ENCODE measurements at places on chromosomes 7 and 10.

GRCh38 chr7:138907850-138908249 is 73.3 kb downstream of the KIAA1549 start:
- H3K4me3 ChIP-seq: no peak overlapping the region
- H3K36me3 ChIP-seq: no peaks in the 10 kb centered on the region
- H3K27me3 ChIP-seq: no peaks in the 10 kb centered on the region
- H3K27ac ChIP-seq: no peak overlapping the region
- no peak for DNase-seq

GRCh38 chr10:48703531-48704122 is 19.0 kb downstream of the WDFY4 start:
- peaks cover 2% of the 10 kb centered on the region for H3K36me3 ChIP-seq
- H3K4me1 ChIP-seq: peaks cover 85% of the 10 kb centered on the region
- H3K27ac ChIP-seq: peak overlapping the region; percentile 63
- no peak overlapping the region for H3K4me3 ChIP-seq
- DNase-seq: no peak

GRCh38 chr10:130661419-130661818 is 525.2 kb downstream of the GLRX3 start:
- no peaks in the 10 kb centered on the region for H3K27me3 ChIP-seq
- no peak overlapping the region for H3K27ac ChIP-seq
- H3K4me1 ChIP-seq: no peaks in the 10 kb centered on the region
- no peak overlapping the region for H3K4me3 ChIP-seq
- no peaks in the 10 kb centered on the region for H3K36me3 ChIP-seq
- no peak for DNase-seq

DNA sequence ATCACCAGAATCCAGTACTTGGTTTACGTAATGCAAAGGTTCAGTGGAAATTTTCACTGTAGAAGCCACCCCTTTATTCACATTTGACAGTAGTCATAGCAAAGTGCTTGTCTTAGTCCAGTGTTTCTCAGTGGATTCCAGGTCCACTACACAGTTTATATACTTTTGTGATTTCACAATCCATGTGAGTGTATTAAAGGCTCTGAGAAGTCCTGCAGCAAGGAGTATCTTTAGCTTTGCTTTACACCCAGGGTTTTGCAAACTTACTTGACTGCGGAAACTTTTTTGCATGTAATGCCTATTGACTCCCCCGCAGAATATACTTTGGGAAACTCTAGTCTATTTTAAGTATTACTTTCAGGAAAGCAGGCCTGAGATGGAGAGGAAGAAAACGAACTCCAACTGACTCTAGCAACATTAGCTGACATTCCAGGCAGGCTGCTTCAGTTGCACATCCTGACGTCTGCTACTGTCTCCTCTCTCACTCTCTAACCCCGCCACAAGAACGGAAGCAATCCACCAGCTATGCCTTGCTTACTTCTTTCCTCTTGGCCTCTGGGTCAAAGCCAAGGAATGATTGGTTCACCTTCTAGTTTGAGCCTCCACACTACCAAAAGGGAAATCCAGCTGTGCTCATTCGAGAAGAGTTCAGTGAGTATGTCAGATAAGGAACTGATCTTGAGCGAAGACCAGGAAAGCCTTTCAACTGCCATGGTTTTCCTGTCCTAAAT is 6.2 kb downstream of the PLXNA4 start:
- DNase-seq: no peak
- peaks cover 20% of the 10 kb centered on the region for H3K27me3 ChIP-seq
- no peaks in the 10 kb centered on the region for H3K4me1 ChIP-seq

- H3K36me3 ChIP-seq: no peaks in the 10 kb centered on the region
- no peak for DNase-seq
- no peaks in the 10 kb centered on the region for H3K27me3 ChIP-seq
- H3K4me1 ChIP-seq: no peaks in the 10 kb centered on the region
These were observed 263.0 kb downstream of the BAMBI start for GRCh38 chr10:28940158-28940888.

DNA sequence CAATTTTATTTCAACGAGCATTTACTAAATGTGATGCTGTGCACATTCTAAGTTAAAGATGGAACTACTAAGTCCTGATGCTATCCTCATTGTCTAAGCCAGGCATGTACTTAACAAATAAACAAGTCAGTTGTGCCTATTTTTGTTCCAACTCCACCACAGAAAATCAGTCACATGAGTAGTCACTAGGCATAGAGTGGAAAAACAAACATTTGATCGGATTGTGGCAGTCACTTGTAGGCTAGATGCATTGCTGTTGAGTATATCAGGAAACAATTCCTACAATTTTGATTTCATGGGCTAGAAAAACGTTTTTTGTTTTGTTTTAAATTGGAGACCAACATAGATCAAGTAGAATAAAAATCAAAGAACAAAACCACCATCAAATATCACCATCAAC is 177.6 kb upstream of the SLC25A13 start:
- no peaks in the 10 kb centered on the region for H3K27me3 ChIP-seq
- DNase-seq: no peak
- no peak overlapping the region for H3K4me3 ChIP-seq
- H3K27ac ChIP-seq: no peak overlapping the region

- DNase-seq: no peak
- H3K27me3 ChIP-seq: no peaks in the 10 kb centered on the region
- no peak overlapping the region for H3K4me3 ChIP-seq
- H3K4me1 ChIP-seq: no peaks in the 10 kb centered on the region
- H3K27ac ChIP-seq: no peak overlapping the region
These were observed 33.2 kb downstream of the ABCC2 start for GRCh38 chr10:99815621-99816020.

DNA sequence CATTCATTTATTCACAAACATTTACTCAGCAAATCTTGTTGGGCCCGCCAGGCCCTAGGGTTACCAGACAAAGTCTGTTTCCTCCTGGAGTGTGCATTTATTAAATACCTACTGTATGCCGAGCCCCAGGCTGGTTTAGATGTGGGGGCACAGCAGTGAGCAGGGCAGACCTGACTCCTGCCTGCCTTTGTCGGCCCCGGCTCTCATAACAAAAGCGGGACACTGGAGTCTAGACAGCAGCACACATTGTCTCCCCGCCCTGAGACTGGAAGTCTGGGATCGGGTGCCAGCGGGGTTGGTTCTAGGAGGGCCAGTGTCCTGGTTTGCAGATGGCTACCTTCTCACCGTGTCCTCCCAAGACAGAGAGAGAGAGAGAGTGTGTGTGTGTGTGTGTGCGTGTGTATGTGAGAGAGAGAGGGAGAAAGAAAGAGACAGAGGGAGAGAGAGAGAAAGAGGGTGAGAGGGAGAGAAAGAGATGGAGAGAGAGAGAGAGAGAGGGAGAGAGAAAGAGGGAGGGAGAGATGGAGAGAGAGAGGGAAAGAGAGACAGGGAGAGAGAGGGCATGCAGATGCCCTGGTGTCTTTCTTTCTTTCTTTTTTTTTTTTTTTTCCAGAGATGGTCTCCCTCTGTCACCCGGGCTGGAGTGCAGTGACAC is 25.9 kb downstream of the ELFN1 start:
- no peak for DNase-seq
- no peak overlapping the region for H3K27ac ChIP-seq
- H3K36me3 ChIP-seq: no peaks in the 10 kb centered on the region
- no peaks in the 10 kb centered on the region for H3K4me1 ChIP-seq
- H3K27me3 ChIP-seq: peaks cover 14% of the 10 kb centered on the region

- H3K27ac ChIP-seq: no peak overlapping the region
- H3K4me3 ChIP-seq: no peak overlapping the region
- H3K36me3 ChIP-seq: peaks cover 1% of the 10 kb centered on the region
- peak; percentile 42 for DNase-seq
These were observed 73.2 kb downstream of the SFMBT2 start for GRCh38 chr10:7337431-7338171.

DNA sequence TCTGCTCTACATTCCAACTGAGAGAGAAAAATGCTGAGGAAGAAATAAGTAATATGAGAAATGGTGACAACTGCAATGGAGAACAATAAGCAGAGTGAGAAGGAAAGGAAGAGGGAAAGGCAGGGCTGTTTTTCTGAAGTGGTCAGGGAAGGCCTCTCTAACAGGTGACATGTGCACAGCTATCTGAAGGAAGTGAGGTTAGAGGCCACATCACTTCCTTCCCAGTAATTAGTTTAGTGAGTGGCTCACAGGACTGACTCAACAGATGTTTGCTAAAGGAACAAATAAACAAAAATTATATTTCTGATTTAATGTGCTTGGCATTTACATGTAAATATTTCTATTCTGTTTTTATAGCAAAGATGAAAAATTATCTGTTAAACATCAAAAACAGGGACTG is 77.9 kb downstream of the ARHGAP21 start:
- H3K4me3 ChIP-seq: no peak overlapping the region
- DNase-seq: no peak
- no peaks in the 10 kb centered on the region for H3K36me3 ChIP-seq

DNA sequence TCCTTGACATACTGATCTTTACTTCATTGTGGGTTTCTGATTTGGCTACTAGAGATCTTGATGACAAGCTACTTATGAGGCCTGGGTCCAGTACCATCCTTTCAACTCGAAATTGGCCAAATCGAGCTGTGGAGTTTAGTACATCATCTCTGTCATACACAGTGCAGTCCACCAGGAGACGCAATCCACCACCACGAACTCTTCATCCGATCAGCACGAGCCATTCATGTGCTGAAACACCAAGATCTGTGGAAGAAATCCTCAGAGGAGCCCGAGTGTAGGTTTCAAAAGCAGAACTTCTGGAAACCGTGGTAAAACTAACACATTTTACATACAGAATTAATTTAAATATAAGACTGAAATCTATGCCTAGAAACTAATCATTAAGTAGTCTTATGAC is 14.2 kb downstream of the DNAJC9 start:
- no peaks in the 10 kb centered on the region for H3K4me1 ChIP-seq
- peaks cover 16% of the 10 kb centered on the region for H3K36me3 ChIP-seq
- no peak overlapping the region for H3K4me3 ChIP-seq
- no peak overlapping the region for H3K27ac ChIP-seq

GRCh38 chr7:155804431-155804831 is 7.8 kb downstream of the SHH start:
- H3K27me3 ChIP-seq: peaks cover 8% of the 10 kb centered on the region
- DNase-seq: no peak
- peaks cover 53% of the 10 kb centered on the region for H3K4me1 ChIP-seq
- H3K27ac ChIP-seq: no peak overlapping the region
- H3K36me3 ChIP-seq: no peaks in the 10 kb centered on the region

GRCh38 chr10:44557596-44558191 is 172.8 kb upstream of the CXCL12 start:
- H3K27me3 ChIP-seq: no peaks in the 10 kb centered on the region
- H3K4me3 ChIP-seq: no peak overlapping the region
- H3K36me3 ChIP-seq: no peaks in the 10 kb centered on the region
- H3K27ac ChIP-seq: no peak overlapping the region
- DNase-seq: no peak
- H3K4me1 ChIP-seq: no peaks in the 10 kb centered on the region

GRCh38 chr7:153193144-153193595 is 433.6 kb downstream of the ACTR3B start:
- H3K4me3 ChIP-seq: no peak overlapping the region
- DNase-seq: no peak
- no peaks in the 10 kb centered on the region for H3K4me1 ChIP-seq
- H3K27me3 ChIP-seq: no peaks in the 10 kb centered on the region

DNA sequence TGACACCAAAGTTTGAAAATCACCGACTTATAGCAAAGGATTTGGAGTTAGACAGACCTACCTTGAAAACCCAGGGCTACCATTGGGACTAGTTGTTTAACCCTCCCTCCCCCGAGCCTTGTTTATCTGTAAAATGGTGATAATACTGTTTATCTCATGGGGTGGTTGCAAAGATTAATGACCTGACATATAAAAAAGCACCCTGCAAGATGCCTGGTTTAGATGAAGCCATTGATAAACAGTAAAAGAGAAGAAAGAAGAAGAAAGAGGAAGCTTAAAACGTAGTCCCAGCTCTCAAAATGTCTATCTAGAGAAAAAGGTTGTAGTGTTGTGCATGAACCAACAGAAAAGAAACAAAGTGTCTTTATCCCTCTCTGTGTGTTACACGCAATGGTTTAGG is 145.7 kb downstream of the FGFR2 start:
- no peaks in the 10 kb centered on the region for H3K27me3 ChIP-seq
- no peaks in the 10 kb centered on the region for H3K36me3 ChIP-seq
- DNase-seq: no peak

- H3K27me3 ChIP-seq: no peaks in the 10 kb centered on the region
- no peak for DNase-seq
- H3K4me3 ChIP-seq: no peak overlapping the region
- H3K4me1 ChIP-seq: no peaks in the 10 kb centered on the region
- no peak overlapping the region for H3K27ac ChIP-seq
These were observed 7.3 kb upstream of the CRPPA start for GRCh38 chr7:16428672-16429071.

Data from B cell (primary cell).